Stimulated activated CD8-positive, alpha-beta memory T cell treated with anti-CD3 and anti-CD28 coated beads, Interleukin-15, amount 100 ng/mL, for 48 hours (primary cell): ENCODE measurements at places on chromosomes 5 and 9.

- DNase-seq: no peak
These were observed 22.8 kb upstream of the CERCAM start for GRCh38 chr9:128397831-128398230.

- DNase-seq: no peak
These were observed 147.1 kb downstream of the ZNF608 start for GRCh38 chr5:124599028-124599973.

GRCh38 chr5:128927644-128928043, 37.6 kb upstream of the SLC27A6 start:
- DNase-seq: no peak

DNA sequence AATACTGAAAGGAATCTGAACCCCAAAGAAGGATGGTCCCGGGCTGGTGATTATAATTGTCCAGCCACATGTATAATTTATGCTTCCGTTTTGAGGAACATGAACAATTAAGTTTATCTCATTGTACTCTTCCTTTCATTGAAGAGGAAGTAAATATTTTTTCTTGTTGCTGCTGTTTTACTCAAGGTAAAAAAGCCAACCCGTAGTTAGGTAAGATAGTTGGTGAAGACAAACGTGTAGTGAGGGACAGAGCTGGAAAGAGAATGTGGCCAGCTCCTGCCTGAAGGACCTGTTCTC, 5.1 kb downstream of the RCL1 start:
- no peak for DNase-seq

DNA sequence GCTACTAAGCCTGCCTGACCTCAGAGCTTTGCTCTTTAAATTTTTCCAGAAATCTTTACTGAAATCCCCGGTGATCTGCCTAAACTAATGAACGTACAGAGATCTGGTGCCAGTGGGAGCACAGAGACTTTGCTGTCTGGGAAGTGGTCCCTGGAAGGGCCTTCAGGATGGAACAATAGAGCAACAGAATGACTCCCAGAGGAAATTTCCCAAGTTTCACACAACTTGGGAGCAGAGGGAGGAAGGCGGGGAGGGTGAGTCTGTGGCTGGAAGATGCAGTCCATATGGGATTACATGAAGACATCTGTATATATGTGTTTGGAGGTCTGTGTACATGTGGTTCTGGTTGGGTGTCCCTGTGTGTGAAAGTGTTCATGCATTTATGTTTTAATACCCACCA, 638.3 kb downstream of the CCDC171 start:
- no peak for DNase-seq

DNA sequence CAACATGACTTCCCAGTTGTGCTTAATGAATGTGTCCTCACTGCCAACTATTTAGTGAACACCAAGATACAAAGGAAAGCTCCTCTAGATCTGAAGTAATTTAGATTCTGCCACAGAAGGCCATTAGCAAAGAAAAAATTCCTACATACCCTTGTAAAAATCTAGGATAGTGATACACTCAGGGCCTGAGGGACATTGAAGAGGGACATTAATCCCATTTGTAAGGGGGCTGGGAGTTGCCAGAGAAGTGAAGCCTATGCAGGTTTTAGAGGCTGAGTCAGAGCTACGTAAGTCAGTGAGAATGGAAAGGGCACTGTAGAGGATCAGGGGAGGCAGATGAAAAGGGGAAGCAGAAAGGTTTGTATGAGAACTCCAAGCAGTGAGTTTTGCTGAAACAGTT, 286.9 kb upstream of the TARS1 start:
- DNase-seq: no peak

GRCh38 chr9:88418025-88418424, 29.8 kb downstream of the SPIN1 start:
- DNase-seq: no peak

DNA sequence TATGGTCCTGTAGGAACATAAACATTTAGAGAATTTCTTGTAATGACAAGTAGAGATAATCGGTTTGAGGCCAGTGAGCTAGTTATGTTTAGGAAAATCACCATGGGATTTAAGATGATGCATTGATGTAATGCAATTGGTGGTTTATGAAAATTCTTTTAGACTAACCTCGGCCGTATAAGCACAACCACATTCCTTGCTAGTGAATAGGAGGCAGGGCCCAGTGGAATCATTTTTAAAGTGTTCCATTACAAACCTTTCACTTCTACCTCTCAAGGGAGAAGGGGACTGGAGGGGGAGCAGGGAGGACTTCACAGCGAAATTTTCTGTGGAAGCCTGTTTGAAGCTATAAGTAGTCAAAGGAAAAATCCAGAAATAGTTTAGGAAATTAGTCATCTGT, 71.8 kb upstream of the NFIL3 start:
- DNase-seq: no peak

- no peak for DNase-seq
These were observed 142.4 kb upstream of the ZNF608 start for GRCh38 chr5:124888622-124889485.

DNA sequence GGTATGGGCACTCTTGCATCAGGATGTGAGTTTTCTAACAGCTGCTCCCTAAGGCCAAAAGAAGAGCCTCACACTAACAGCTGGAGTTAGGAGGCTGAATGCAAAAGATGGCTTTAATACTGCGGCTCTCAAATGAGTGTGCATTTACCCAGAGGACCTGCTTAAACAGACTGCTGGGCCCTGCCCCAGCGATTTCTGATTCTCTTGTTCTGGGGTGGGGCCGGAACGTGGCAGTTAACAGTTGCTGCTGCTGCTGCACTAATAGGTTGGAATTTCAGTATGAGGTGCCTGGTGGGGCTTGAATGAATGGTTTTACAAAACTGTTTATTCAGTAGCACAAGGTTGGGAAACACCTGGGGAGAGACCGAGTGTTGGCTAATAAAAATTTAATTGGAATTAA, 26.1 kb downstream of the HMGCR start:
- no peak for DNase-seq

DNA sequence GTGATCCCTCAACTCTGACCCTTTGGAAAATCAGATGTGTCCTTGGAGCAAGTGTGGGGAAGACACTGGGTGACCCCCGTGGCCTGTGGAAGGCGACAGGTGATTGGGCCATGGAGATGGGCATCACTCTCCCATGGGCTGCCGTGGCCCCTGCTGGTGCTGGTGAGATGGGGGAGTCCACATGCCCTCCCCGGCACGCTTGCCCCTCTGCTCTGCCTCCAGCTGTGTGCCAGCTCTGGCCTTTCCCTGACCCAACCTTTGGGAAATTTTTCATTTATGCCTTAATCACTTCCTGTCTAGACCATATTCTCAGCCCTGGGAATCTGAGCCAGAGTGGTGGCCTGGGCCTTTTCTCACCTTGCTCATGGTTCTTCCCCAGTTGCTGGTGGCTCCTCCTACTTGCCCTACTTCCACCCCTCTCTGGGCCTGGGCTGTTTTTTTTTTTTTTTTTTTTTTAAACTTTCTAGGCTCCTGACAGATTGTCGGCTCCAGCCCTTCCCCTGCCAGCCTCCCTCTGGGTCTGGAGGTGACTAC, 56.6 kb downstream of the RGS3 start:
- peak; percentile 22 for DNase-seq

GRCh38 chr9:116569111-116569510, 118.0 kb upstream of the TRIM32 start:
- no peak for DNase-seq

GRCh38 chr9:130472184-130472705, 27.5 kb downstream of the ASS1 start:
- no peak for DNase-seq

DNA sequence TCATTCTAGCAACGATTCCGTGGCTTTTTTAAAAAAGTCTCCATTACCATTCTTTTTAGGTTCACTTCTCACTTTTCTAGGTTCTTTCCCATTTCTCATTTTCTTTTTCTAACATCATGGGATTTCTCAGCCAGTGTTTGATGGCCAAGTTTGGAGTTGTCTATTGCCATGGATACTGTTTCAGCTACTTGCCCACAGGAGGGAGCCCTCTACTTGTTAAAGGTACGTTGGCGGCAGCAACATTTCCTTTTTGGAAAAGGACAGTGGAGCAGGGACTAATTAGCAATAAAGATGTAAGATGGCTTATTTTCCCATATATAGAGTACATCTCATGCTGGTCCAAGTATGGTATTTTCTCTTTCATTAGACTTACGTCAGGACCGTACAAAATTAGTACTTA, 2257.5 kb upstream of the C9orf72 start:
- DNase-seq: no peak
